ENCODE measurements at places on chromosomes 6 and 20.
A peak's percentile ranks its signal among the peaks of the same experiment; 100 is the strongest.

- no peak for DNase-seq
Measured at GRCh38 chr6:100466410-100467128, 1.8 kb upstream of the SIM1 start.

DNA sequence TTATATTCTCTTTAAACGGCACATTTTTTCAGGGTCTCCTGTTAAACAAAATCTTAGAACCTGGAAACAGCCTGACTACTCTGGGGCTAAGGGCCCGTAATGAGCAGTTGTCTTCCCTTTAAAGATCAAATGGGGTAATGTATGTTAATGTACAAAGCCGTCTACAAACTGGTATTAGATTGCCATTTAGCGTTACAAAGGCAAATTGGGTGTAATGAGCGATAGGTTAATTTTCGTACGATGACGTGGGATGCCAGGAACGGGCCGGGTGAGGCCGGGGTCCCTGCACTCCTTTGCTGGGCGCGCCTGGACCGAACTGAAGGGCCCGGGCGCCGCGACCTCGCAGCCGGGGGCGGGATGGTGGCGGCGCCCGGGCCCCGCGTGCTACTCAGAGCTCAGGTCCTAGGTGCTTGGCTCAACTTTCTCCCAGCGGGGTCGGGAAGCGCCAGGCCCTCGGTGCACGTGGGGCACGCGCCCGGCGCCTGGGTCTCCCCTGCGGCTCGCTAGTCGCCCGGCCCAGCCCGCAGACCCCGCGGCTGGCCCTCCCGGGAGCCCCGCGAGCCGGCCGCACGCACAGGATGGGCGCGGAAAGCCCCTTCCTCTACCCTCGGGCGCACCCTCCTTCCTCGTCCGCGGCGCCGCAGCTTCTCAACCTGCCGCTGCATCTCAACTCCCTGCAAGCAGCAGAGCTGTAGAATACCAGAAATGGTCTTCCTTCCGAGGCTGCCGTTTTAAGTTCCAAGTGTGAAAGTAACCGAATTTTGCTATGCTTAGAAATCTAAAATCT, 5.9 kb downstream of the NKX2-4 start:
- peak; percentile 41 for DNase-seq

DNA sequence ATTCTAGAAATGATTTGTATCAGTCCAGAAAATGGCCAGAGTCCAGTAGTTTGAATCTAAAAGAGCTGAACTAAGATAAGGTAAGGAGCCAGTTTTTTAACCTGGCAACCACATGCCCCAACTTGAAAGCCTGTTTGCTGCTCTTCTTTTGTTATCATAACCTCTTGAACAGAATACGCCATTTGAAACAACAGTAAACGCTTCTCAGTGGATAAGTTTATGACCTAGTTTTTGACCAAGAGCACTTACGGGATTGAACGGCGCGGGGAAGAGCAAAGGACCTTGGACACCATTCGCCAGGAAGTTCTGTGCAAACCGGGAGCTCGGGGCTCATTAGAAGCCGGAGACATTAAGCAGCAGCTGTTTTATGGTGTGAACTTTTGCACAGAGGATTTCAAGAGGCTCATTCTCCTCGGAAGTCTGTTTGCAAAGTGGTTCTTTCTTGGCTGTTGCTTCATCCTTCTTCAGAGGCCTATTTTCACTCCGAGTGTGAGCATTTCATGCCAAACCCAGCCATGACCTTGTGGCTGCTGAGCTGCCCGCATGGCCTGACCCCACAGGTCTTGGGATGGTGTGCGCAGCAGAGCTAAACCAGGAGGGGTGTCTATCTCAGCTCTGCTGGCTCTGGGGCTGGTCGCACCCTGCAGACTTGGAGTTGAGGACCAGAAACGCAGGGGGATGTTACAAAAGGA, 215.1 kb downstream of the SOX4 start:
- DNase-seq = no peak

DNA sequence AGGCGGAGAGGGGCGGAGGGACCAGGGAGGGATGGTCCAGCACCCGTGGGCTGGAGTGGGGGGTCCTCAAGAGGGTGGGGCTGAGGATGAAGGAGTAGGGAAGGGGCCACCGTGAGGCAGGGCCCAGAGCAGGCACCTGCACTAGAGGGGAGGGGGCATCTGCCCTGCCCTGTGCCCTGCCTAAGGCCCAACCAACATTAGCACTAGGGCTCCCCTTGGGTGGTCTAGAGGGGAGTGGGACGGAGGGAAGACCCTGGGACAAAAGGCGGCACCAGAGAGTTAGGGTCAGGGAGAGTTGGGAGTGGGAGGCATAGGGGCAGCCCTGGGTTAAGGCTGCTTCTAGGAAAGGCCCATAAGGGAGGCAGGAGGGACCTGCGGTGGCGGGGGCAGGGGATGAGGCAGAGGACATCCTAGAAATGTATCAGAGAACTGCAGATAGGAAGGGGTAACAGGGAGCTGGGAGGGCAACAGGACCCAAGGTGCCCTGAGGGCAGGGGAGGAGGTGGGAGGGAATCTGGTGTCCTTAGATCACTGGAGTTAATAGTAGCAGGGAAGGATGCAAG, 24.5 kb downstream of the HLA-F start:
- DNase-seq = no peak

- DNase-seq = no peak
Measured at GRCh38 chr6:52457096-52457495, 37.0 kb downstream of the EFHC1 start.

DNA sequence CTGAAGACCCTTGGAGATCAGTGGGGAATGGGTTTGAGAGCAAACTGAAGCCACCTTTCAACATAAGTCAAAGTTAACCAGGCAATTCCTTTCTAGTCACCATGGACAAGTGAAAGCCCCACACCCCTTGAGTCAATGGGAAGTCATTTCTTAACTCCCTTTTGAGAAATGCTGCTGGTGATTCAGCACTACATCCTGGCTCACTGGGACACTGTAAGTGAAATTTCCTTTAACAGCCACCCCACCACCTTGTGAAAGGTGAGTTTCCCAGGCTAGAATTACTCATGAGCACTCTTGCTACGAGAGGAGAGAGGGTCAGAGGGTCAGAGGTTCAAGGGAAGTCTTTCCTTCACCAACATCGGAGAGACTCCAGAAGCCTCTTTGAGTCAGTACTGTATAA, 93.3 kb upstream of the MARCKS start:
- DNase-seq = no peak

GRCh38 chr20:22974354-22974753, 60.8 kb upstream of the SSTR4 start:
- no peak for DNase-seq

GRCh38 chr6:163707387-163708355, 293.2 kb downstream of the QKI start:
- DNase-seq = no peak

DNA sequence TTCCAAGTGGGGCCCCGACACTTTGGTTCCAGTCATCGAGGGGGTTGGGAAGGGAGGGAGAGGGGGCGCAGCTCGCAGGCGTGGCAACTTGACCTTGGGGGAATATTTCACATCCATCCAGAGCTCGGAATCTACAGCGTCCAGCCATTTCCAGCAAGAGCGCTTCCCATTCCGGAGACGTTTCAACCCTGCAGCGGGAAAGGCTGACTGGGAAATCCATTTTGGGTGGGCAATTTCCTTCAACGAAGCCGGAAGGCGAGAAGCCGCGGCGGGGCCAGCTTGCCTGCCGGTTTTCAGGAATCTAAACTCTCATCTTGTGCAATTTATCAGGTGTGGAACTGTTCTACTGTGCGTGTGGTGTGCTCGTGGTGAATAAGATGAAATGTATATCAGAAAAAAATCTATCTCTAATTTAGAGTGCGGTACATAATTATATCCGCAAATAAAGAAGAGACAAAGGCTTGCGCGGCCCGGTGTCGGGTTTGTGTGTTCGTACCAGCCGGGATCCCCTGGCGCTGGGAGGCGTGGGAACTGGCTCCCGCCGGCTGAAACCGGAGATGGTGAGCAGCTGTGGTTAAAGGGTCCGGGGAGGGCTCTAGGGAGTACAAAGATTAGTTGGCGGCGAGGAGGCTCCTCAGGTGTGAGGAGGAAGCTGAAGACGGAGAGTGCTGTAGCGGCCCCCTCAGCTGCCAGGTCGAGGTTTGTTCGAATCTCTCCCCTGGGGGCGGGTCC, 4.8 kb downstream of the SLC32A1 start:
- DNase-seq = peak; percentile 47

DNA sequence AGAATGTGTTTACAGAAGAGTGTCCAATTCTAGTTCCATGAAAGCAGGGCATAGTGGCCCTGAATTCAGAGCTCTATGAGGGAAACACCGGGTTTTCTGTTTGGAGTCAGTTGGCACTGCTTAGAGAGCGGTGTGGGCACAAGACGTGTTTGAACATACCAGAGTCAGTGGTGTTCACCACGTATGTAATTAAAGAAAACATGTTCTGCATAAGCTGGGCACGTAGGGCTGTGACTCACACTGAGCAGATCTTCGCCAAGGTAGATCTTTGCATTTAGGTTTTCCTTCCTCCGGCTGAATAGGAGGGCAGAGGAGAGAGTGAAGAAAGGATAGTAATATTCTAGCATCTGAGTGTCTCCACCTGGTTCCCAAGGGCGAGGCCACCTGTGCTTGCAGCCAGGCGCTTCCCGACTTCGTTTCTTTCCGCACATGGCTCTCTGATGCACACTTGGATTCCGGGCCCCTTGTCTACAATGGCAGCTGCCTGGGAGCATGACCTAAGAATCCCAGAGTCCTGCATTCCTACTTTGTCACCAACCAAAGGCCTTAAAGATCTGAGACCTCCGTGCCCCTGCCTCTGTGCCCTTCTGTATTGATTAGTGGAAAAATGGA, 136.2 kb downstream of the ERMARD start:
- DNase-seq = no peak

- no peak for DNase-seq
Measured at GRCh38 chr6:56366141-56366852, 118.9 kb upstream of the COL21A1 start.

- DNase-seq = no peak
Measured at GRCh38 chr20:20002101-20002998, 14.8 kb upstream of the NAA20 start.

All from activated T-cell treated with anti-CD3 and anti-CD28 coated beads, Interleukin-2, amount 50 U/mL, for 24 hours (primary cell).